ENCODE measurements at places on chromosomes 1 and 21.
A peak's percentile ranks its signal among the peaks of the same experiment; 100 is the strongest.

GRCh38 chr1:219155135-219155534 lies 18.5 kb upstream of the LYPLAL1 start:
- DNase-seq = no peak

- no peak for DNase-seq
These were observed 138.1 kb downstream of the TPR start for GRCh38 chr1:186236921-186237320.

DNA sequence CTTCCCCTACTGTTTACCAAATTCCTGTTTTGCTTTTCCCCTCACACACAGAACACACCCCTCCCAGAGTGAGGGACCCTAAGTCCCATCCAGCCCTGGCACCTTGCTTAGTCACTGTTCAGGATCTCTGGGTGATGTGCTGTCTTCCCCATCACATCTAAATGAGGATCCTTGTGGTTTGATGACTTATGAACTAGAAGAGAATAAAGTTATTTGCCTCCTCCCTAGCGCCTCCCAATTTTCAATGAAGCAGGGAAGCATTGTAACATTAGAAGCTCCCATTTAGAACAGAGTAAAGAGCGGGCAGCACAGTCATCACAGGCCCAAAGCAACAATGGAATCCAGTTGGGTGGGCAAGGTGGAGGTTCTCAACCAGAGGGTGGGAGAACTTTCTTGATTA lies 27.0 kb downstream of the DISC1 start:
- DNase-seq = no peak

GRCh38 chr1:163296504-163297263 lies 25.1 kb upstream of the NUF2 start:
- DNase-seq = no peak

GRCh38 chr21:16568661-16569060 lies 838.9 kb downstream of the USP25 start:
- no peak for DNase-seq

DNA sequence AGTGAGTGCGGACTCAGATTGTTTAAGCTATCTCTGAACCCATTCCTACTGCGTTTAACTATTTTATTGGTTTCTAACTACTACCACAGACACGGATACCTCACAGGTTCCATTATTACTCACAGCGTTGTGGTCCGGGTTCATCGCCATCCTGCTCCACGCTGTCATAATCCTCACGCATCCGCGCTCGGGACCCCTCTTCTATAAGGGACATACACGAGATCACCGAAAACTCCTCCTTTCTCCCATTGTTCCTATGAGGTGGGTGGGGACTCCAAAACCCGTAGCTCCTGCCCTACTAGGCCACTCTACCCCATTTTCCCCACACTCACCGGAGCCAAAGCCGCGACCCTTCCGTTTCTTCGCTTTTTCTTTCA lies 610 bp downstream of the RBM8A start:
- DNase-seq = no peak

DNA sequence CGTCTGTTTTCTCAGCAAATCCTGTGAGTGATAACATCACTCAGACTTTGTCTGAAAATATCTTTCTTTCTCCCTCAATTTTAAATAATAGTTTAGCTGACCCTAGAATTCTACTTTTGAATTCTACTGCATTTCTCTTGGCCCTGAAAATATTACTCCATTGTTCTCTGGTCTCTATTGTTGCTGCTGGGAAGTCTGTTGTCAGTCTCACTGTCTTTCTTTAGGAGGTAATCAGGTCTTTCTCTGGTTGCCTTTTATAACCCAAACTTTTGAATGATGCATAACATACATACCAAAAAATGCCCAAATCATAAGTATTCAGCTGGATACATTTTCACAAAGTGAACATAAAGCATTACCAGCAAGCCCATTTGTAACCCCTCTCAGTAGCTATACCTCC lies 100.0 kb downstream of the MATN1 start:
- no peak for DNase-seq

DNA sequence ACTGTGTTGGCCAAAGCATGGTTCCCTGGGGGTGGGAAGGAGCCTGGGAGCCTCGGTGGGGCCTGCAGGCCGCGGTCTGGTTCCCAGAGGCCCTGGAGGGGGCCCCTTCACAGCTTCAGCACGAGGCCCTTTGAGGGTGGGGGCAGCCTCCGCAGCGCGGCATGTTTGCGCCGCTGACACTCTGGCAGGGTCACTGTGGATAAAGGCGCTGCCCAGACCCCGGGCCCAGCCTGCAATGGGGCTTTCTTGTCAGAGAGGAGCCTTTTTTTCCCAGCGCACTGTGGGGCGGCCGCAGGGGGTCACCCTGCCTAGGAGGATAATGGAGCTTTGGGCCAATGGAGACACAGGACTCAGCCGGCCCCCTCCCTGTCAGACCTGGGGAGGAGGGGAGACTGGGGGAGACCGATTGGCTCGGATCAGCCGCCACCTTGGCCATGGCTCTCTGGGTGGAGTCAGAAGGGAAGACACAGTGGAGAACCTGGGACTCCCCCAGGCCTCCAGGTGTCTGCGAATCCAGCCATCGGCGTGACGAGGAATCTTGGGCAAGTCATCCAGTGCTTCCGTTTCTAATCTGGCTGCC lies 26.0 kb downstream of the EPHB2 start:
- DNase-seq = no peak

DNA sequence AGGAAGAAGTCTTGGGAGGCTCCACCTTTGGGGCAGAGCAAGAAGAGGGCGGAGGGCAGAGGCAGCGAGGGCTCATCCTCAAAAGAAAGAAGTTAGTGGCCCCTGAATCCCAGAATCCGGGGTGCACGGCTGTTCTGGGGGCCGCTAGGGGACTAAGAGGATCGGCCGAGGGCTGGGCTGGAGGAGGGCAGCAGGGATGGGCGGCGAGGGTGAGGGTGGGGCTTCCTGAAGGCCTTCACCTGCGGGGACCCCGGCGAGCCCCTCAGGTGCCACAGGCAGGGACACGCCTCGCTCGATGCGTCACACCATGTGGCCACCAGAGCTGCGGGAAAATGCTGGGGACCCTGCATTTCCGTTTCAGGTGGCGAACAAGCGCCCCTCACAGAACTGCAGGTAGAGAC lies 23.9 kb downstream of the COL6A1 start:
- no peak for DNase-seq

DNA sequence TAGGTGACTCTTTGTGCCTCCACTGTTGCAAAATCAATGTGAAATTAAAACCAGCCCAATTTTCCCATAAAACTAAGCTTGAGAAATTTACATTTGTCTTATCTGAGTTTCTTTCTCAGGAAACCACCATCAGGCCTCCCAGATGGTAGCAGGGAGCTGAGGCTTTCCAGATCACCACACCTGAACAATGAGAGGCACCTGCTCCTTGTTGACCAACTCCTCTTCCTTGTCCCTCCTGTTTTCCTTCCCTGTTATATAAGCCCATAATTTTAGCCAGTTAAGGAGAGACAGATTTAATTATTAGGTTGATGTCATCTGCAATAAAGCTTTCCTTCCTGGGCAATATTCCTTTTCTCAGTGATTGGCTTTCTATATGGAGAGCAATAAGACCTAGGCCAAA lies 32.0 kb upstream of the C1orf185 start:
- peak; percentile 62 for DNase-seq
